Breast epithelium (tissue), 4 donors: ENCODE measurements at places on chromosomes 12 and 14. TPM values are rescaled to one million over a fixed set of nuclear protein-coding genes. Genes with fewer than 3 reads are reported as not detected.

Gene ASCL4
- total RNA-seq: 0.16 TPM

Gene PLA2G1B
- not detected for total RNA-seq

Gene FAM222A
- 0.32 TPM for total RNA-seq

DNA sequence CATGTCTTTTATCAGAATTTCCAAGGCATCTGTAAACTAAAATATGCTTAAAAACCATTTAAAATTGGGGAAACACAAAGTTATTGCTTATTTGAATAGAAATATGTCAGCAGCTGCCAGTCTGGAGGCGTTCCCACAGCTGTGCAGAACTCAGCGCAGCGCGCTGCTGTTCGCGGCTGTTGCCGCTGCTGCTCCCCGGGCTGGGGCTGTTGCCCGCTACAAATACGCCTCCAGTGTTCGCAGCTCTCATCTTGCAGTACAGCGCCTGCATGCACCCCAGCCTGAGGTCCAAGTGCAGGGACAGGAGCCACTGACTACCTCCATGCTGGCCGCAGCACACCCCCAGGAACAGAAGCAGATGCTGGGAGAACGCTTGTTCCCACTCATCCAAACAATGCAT lies 216.2 kb downstream of the SLC16A7 start:
- no peak for DNase-seq

DNA sequence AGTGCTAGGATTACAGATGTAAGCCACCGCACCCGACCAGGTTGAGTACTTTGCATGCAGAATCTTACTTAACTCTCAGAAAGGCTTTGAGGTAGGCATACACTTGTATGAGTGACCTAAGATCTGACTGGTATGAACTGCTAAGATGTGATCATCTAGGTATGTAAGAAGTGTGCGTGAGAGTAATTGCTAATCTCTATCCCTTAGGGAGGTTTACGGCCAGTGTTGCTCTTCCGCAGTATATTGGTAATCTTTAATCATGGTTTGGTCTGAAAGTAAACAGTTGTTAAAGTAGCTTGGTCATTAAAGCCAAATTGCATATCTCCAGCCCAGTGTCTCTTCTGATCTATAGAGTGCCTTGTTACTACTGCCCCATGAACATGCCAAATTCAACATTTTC lies 7.8 kb downstream of the UNG start:
- DNase-seq: no peak

Gene ZNF268
- total RNA-seq: 23.3 TPM

DNA sequence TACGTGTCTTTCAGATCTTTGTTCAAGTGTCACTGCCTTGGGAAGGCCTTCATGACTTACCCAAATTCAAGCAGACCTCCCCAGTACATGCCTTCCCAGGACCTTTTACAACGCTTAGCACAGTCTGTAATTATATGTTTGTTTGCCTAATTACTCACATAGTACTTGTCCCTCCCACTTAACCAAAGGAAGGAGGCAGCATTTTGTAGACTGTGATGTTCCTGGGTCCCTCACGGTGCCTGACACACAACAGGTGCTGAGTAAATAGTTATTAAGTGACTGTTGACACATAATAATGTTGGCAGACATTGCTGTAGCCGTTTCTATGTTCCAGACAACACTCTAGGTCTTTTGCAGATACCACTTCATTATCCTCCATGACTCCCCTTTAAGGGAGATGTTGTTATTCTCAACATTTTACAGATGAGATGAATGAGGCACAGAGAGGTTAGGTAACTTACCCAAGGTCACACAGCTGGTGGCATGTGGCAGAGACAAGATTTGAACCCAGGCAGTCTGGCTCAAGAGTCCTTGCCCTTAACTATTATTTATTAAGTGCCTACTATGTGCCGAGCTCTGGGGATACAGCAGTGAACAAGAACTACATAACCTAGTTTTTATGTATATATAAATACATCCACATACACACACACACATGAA lies 130.7 kb downstream of the PHETA1 start:
- DNase-seq: no peak

Gene EIF2B2
- total RNA-seq: 31.8 TPM

DNA sequence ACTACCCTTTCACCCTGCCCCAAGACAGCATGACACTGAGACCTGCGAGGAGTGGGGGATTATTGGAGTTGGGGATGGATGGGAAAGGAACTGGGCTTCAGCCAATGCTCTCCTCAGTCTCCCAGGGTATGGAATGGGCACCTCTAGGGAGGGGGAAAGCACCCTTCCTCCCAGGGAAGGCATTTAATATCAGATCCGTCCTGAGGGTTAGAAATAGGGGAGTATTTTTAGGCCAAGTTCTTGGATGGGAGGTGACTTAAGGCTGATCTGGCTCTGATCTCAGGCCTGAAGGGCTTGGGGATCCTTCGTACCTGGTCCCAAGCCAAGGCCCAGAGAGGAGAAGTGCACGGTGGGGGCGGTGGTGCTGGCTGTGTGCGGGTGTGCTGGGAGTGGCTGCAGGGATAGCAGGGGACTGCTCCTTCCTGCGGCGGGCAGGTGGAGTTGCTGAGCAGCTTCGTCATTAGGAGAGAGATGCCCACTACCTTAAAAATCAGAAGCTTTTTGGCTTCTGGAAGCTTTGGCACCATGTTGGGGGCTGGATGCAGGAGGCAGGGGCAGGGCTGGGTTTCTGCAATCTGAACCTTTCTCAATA lies 7.0 kb upstream of the CEBPE start:
- no peak for DNase-seq

GRCh38 chr12:109609342-109609741 lies 35.7 kb downstream of the MVK start:
- no peak for DNase-seq
